ENCODE measurements at places on chromosomes 2 and 18.

GRCh38 chr18:12053289-12053688 is 40.4 kb upstream of the ANKRD62 start:
- no peak for DNase-seq

DNA sequence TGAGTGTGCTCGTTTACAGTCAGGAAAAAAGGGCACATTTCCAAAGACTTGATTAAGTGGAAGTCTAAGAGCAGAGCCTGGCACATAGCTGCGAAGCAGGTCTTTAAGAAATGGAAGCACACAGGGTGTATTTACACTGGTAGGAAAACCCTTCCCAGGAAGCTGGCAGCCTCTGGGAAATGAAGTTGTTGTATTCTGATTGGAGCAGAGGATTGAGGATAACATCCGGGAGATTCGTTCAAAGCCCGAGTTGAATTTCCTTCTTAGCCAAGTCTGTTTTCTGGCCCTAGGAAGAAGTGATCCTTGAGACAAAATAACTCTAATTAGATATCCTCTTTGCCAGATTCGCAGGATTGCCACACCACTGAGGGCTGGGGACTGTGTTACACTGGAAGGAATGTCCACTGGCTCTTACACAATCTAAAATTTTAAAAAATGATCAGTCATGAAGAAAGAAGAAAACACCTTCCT is 75.9 kb downstream of the ITGB1BP1 start:
- DNase-seq, result no peak

- DNase-seq, result no peak
These were observed 464.3 kb upstream of the ID2 start for GRCh38 chr2:8217468-8218030.

DNA sequence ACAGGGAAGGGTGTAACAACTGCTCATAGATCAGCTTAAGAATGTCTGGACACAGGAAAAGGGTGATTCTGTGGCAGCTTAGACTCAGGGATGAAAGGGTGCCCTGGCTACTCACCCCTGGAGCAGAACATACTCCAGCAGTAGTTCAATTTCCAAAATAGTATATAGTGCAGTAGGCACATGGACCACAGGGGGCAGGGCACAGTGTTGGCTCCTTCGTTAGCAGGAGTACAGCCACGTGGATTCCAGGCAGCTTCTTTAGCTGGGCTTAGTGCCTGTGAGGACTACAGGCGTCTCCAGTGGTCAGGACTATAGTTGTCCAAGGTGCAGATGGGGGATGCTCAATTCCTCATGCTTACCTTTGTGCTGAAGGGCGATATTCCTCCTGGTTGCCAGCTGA is 277.5 kb upstream of the DDX18 start:
- DNase-seq, result no peak
